Kidney epithelial cell (primary cell): ENCODE measurements at places on chromosomes 11 and 22. TPM values are rescaled to one million over a fixed set of nuclear protein-coding genes. Genes with fewer than 3 reads are reported as not detected.

- peak; percentile 82 for DNase-seq
Measured at GRCh38 chr11:67270256-67271204, 4.3 kb downstream of the GRK2 start.

- DNase-seq: no peak
Measured at GRCh38 chr11:97702951-97703350, 1313.1 kb downstream of the JRKL start.

DNA sequence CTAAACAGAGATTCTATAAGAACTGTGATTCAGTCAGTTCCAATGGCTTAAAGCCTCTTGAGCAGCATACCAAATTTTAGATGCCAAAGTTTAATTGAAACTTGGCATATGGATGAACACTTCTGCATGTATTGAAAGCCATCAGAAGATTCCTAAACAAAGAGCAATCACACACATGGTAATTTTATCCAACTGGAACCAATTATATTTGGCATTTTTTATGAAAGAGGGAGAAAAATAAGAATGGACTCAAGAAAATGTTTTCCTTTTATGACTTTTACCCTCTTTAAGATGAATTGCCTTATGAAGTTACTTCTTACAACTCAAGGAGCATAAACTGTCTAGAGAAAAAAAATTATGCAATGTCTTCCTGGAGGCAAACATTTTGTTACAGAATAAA lies 7.4 kb downstream of the TRPC6 start:
- DNase-seq: no peak

GRCh38 chr22:25069426-25069757 lies 116.9 kb downstream of the KIAA1671 start:
- DNase-seq: no peak

DNA sequence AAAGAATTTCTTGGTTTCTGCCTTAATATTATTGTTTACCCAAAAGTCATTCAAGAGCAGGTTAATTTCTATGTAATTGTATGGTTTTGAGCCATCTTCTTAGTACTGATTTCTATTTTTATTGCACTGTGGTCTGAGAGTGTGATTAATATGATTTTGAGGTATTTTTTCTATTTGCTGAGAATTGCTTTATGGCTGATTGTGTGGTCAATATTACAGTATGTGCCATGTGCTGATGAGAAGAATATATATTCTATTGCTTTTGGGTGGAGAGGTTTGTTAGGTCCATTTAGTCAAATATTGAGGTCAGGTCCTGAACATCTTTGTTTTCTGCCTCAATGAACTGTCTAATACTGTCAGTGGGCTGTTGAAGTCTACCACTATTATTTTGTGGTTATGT lies 20.7 kb upstream of the RAB38 start:
- no peak for DNase-seq

DNA sequence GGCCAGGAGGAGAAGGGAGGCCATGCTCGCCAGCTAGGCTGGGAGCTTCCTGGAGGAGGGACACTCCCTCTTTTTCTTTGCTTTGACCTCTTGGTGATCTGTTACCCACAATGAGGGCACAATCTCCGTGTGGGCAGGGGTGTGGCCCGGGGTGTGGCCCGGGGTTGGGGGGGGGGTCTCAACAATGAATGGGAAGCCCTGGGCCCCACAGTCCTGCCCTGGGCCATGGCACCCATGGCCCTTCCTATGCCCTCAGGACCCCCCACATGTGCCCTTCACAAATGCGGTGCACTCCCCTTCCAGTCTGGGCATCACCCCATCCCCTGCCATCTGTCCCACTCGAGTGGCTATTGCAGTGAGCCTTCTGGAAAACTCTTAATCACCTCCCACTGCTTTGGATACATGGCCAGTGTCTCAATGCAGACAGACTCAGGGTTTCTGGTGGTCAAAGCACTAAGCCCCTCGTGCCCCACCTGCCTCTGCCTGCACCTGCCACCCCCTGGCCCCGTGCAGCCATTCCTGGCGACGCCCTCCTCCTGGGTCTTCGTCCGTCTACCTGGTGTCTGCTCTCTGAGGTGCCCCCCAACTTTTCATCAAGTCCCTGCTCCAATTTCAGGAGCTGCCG lies 611.3 kb downstream of the TBC1D22A start:
- no peak for DNase-seq

- DNase-seq: no peak
Measured at GRCh38 chr11:86261328-86261727, 16.8 kb downstream of the EED start.

GRCh38 chr11:11245453-11245852 lies 107.6 kb downstream of the CSNK2A3 start:
- no peak for DNase-seq

DNA sequence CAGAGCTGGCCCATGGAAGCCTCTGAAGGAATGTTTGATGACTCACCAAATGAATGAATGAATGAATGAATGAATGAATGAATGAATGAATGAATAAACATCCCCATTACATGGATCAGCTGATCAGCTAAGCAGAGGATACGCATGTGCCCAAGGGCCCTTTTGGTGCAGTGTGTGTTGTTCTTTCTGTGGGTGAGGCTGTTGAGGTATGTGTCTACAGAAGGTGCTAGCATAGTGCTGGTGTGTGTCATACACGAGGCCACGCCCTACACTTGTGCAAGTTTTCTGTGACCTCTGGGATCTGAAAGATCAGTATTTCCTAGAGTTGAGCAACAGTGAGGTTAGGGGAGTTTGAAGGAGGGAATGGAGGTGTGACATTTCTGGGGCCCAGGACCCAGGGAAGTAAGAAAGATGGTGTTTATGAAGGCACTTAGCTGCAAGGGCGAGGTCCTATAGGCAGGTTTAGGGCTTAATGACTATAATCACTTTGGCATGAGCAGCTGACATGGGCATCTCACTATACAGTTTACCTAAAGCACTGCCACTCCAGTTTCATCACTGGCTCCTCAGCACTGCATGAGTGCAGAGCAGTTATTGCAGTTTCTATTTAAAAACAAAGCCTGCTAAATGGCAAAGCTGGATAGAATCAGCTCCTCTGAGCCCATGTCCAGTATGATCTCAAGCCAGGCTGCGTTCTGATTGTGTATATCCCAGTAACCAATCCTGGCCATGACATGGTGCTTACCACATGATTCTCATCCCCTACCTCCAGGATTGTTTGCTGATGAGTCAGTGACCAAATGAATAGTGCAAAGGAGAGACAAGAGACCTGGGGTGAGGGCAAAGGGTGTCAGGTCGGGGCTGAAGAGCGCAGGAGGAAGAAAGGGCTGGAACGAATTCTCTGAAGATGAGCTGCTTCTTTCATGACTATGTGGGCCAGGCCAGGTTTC lies 36.4 kb upstream of the E2F8 start:
- DNase-seq: no peak

GRCh38 chr11:45885274-45885920 lies at the start of gene MAPK8IP1:
TSS of gene MAPK8IP1 (plus strand) at chr11:45885651. CDS start at chr11:45885821, 170 bp downstream.
- DNase-seq: no peak

DNA sequence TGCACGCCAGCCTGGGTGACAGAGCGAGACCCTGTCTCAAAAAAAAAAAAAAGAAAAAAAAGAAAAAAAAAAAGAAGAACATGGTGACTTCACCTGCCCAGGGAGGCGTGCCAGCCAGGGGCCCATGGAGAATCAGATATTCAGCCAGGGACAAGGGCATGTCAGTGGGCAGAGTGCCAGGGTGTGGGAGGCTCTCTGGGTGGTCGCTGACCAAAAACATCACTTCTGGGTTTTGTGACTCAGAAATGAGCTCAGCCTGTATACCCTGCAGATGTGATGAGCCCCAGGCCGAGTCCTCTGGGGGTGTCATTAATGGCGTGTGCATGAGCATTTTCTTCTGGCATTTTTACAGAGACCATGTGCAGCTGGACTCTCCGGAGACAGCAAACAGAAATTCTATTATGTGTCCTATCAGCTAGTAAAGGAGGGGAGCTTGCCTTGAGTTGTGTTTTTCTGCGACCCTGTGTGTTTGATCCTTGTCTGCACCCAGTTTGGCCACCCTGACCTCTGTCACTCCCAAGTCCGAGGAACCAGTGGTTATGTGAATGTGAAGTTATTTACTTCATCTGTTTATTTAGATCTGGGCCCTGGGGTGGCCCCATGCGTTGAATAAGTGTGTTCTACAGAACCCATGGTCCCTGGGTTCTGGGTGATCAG lies 53.6 kb downstream of the BCR start:
- DNase-seq: peak; percentile 55

DNA sequence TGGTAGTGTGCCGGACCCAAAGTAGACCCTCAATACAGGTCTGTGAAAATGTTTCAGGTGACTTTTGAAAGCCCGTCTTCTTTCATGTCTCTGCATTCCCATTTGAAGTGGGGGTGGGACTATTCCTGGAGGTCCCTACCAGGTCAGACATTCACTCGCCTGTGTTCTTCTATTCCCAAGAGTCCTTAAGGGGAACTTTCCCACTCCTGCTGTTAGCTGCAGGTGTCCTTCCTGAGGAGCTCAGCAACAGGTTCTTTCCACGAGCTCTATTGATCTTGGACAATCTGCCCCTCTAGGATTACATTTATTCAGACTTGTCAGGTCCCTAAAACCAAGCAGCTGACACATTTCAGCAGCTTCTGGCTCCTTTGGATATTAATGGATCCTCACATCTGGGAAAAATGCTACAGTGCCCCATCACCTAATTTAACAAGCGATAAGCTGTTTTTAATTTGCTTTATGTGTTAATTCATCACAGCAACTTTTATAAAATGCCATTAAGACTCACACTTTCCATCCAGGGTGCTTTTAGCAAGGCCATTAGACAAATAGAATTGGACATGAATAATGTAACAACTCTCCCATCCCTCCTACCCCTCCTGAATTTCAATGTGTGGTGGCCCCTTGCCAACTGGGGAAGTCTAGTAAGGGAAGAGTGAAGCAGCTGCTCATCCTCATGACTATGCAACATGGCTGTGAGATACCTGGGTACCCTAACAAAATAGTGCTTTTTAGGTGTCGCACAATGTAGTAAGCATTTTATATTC lies 259.5 kb upstream of the CCDC90B start:
- no peak for DNase-seq

DNA sequence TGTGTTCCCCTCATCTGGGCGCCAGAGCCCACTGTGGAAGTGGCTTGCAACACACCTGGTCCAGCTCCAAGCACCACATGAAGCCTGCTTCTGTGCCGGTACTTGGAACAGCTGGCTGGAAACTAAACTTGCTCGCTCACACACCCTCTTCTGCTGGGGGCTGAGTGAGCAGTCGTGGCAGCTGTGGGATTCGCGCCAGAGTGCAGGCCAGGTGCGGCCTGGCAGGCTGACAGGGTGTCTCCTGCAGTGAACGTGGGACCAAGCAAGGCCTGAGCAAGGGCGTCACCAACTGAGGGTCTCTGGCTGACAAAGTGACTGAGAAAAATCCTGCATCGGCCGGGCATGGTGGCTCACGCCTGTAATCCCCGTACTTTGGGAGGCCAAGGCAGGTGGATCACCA lies 15.2 kb downstream of the SMC1B start:
- no peak for DNase-seq

GRCh38 chr11:16783321-16783801 lies 44.9 kb downstream of the C11orf58 start:
- DNase-seq: no peak

DNA sequence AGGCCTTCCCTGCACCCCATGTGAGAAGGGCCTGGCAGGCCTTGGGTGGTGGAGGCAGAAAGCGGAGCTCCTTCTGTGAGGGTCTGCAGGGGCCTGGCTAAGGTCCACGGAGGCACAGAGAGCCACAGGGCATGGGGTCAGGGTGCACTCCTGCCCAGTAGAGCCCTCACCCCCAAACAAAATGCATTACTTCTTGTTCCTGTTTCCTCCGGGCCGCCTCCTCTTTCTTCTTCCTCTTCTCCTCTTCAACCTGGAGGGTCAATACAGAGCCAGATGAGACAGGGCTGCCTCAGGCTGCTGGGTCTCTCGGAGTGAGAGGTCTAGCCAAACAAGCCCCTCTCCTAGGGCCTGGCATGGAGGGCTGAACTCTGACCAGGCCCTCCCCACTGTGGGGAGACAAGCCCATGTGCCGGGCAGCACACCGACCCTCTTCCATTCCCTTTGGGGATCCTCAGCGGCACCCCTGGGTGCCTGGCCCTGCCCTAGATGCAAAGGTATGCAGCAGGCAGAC lies 10.3 kb upstream of the NAP1L4 start:
- no peak for DNase-seq

- no peak for DNase-seq
Measured at GRCh38 chr11:93796441-93797231, 12.6 kb downstream of the MED17 start.

GRCh38 chr22:46081831-46082210 lies 68.5 kb upstream of the PPARA start:
- no peak for DNase-seq

- peak; percentile 83 for DNase-seq
Measured at GRCh38 chr11:12411806-12412727, 34.7 kb downstream of the PARVA start.

DNA sequence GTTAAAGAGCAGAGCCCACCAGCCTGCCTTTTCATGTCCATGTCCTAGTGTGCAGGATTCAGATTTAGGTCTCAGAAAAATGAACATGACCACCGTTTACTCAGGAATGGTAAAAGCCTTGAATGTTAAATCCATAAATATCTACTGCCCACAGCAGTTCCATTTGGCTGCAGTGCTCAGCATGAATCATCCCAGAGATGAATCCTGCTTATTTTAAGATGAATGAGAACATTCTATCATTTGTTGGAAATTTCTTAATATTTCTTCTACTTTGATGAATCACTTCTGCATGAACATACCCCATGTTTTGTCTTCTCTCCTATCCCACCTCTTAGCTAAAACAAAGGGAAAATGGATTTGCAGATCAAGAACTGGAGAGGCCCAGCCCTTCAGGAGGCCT lies 47.5 kb upstream of the AQP11 start:
- no peak for DNase-seq

- DNase-seq: no peak
Measured at GRCh38 chr22:36201630-36202319, at the start of gene APOL4. TSS of gene APOL4 (minus strand) at chr22:36201809. CDS start at chr22:36201734, 75 bp downstream.

DNA sequence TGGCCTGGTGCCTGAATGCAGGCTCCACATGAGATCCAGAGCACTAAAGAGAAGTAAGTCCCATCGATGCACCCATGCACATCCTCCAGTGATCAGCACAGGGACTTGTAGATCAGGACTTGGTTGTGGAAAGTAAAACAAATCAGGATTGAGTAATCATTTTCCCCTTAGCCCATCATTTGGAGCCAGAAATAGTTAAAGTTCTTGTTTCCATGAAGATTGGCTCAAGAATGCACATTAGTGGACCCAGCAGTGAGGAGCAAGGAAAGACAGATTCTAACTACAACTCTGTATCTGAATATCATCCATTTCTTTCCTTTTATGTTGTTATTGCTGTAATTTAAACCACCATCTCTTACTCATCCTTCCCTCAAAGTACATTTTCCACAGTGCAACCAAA lies 19.1 kb downstream of the CCDC83 start:
- no peak for DNase-seq

- no peak for DNase-seq
Measured at GRCh38 chr22:35997438-35997837, 31.2 kb downstream of the RBFOX2 start.

- peak; percentile 99 for DNase-seq
Measured at GRCh38 chr11:96012086-96012824, 88.3 kb upstream of the MTMR2 start.

The JAM3 gene
- 24.6 and 28.0 TPM in 2 replicates for total RNA-seq

The APOC3 gene
- not detected in 2 replicates for total RNA-seq

The TYR gene
- not detected in 2 replicates for total RNA-seq

The RAB3IL1 gene
- 5.2 and 9.9 TPM in 2 replicates for total RNA-seq

The SCGB1A1 gene
- total RNA-seq: not detected in 2 replicates

The LRRN4CL gene
- 0.25 TPM in 1 of 2 replicates, not detected in the other for total RNA-seq

The VSIG2 gene
- 0.50 TPM in 1 of 2 replicates, not detected in the other for total RNA-seq

The FGF3 gene
- not detected in 2 replicates for total RNA-seq

The FAM118B gene
- total RNA-seq: 35.3 and 36.0 TPM in 2 replicates

The PRR5L gene
- total RNA-seq: 15.9 and 27.0 TPM in 2 replicates

The C22orf42 gene
- not detected in 2 replicates for total RNA-seq

The TST gene
- 49.2 and 64.3 TPM in 2 replicates for total RNA-seq

The SLC37A2 gene
- 0.68 and 1.8 TPM in 2 replicates for total RNA-seq

The ARFIP2 gene
- total RNA-seq: 65.2 and 74.6 TPM in 2 replicates

The UPK3A gene
- not detected in 2 replicates for total RNA-seq
